ENCODE measurements at places on chromosomes 2 and 18. TPM values are rescaled to one million over a fixed set of nuclear protein-coding genes. Genes with fewer than 3 reads are reported as not detected.

Gene TGFBRAP1
- 10.2 TPM for total RNA-seq

Gene ZNF407
- total RNA-seq, result 21.6 TPM

Gene HOXD1
- 0.30 TPM for total RNA-seq

Gene HOXD12
- not detected for total RNA-seq

Gene FBXO15
- total RNA-seq, result 1.5 TPM

Gene UNC80
- 0.79 TPM for total RNA-seq

Data from skin of body (tissue), 3 donors.